Stimulated activated CD8-positive, alpha-beta memory T cell treated with anti-CD3 and anti-CD28 coated beads, Interleukin-4, amount 100 ng/mL, for 1 hour (primary cell): ENCODE measurements at places on chromosomes 11 and 22.

DNA sequence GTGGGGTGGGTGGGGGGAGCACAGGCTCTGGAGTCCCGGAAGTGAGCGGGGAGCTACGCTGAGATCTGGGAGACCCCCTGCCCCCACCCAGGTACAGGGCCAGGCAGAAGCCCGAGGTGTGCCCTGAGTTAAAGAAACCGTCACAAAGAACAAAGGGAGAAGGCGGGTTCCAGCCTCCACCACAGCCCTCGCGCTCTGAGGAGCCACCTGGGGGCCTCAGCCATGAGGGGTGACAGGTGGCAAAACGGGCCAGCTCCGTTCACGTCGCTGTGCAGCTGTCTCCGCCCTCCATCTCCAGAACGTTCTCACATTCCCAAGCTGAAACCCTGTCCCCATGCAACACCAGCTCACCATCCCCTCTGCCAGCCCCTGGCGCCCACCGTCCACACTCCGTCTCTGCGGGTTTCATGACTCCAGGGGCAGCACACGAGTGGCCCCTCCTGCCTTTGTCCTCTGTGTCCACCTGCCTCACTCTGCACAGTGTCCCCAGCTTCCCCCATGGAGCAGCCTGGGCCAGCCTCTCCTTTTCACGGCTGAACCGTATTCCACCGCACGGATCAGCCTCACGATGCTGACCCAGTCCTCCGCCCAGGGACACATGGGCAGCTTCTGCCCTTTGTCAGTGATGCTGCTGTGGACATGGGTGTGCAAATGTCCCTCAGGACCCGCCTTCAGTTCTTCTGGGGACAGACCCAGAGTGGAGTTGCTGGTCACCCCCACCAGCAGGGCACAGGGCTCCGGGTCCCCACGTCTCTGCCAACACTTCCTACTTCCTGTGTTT lies 1.7 kb upstream of the MUC5B start:
- no peak for DNase-seq

GRCh38 chr22:46364341-46365165 lies 29.0 kb downstream of the TRMU start:
- DNase-seq, result no peak

DNA sequence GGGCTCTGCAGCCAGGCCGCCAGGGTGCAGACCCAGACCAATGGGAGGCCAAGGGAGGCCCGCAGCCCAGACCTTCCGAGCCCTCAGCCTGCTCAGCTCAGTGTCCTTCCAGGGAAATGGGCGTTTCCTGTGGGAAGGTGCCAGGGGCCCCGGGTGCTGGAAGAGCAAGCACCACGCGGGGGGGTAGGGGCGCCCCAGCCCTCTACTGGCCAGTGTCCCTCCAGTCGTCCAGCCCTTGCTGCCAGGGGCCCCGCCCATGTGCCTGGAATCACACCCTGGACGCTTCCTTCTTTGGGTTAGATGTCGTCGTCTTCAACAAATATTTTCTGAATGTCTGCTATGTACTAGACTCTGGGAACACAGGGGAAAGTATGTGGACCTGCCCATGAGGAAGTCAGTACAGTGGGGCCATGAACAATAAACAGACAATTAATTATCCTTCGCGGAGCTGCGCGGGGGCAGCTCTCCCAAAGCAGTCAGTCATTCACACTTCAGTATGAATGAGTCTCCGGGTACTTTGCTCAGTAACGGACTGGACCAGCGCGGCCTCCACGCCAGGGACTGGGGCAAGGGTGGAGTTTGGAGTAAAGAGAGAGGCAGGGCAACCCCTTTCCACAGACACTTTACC lies 60.2 kb downstream of the CDKN1C start:
- no peak for DNase-seq

DNA sequence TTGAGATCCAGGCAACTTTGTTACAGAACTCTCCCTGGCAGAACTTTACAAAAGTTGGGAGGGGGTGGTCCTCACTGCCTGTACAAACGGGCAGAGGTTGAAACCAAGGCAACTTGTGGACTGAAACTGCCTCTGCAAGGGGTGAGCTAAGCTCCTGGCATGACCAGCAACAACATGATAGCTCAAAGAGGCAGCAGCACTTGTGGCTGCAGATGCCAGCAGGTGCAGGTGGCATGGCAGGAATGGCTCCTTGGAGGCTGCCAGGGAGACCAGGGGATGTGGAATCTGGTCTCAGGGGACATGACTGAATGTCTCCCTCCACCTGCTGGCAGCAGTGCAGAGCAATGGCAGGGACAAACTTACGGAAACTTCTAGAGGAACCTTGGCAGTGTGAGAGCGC lies 38.8 kb upstream of the PHF21A start:
- no peak for DNase-seq

DNA sequence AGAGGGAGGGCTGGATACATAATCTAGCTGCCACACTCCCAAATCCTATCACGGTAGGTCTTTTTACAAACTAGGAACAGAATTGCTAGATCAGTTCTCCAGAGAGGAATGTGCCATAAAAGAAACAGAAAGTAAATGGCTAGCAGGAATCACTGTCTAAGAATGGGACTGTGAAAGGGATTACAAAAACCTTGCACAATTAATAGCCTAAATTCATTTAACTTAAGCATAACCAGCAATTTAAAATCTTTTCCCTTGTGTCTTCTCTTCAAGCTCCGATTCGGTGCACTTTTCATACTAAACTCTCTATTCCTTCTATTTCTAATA lies 35.2 kb downstream of the APOL5 start:
- DNase-seq, result no peak

GRCh38 chr11:74992852-74993251 lies 4.1 kb downstream of the NEU3 start:
- no peak for DNase-seq

DNA sequence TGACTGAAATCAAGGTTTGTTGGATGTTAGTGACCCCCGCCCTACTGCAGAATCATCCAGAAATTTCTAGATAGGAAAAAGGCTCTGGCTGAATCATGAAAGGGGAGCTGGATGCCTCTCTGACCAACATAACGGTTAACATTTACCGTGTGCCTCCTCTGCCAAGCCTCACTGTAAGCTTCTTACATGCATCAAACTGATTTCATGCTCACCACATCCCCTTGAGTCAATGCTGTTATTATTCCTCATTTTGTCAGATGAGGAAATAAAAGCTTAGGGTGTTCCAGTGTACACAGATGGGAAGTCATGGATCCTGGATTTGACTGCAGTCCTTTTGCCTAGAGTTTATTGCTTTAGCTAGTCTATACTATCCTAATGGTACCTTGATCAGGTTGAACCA lies 5.9 kb upstream of the HMOX1 start:
- no peak for DNase-seq

DNA sequence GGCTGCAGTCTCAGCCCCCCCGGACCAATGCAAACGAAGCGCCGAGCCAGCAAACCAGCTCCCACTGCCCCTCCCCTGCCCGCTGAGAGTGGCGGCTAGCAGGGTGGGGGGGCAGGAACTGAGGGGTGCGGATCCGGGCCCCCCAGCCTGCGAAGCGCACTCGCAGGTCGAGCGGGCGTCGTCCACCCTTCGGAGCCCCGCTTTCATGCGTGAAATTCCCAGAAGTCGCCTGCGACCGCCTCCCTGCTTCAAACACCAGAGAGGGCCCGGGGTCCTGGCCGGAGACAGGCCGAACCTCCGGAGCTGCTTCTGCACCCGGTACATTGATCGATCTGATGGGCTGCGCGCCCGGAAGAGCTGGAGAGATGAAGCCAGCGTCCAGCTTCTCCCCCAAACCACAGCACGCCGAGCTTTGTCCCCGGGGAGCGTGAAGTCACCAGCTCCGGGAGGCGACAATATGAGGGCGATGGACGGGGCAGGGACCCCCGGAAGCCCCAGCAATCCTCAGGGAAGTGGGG lies 646 bp upstream of the PATZ1 start:
- no peak for DNase-seq

DNA sequence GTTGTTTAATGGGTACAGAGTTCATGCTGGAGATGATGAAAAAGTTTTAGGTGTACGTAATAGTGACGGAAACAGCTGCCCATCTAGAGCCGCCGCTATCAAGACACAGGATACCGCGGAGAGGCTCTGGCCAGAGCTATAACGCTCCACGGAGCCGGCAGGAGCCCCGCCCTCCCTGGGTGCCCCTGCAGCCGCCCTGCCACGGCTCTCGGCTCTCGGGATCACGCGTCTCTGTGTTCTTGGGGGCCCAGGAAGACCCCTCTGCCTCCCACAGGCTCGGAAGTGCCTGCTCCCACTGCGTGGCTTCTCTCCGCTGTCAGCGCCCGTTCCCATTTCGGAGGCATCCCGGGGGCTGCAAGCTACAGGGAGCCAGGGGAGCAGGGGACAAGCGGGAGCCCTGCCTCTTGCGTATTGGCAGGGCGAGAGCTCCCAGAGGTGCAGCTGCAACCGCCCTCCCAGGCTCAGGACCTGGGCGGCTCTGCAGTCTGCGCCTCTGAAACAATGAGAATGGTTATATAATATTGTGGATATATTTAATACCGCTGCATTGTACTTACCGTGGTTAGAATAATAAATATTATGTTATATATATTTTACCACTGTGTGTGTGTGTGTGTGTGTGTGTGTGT lies 13.7 kb downstream of the GLYATL2 start:
- no peak for DNase-seq

DNA sequence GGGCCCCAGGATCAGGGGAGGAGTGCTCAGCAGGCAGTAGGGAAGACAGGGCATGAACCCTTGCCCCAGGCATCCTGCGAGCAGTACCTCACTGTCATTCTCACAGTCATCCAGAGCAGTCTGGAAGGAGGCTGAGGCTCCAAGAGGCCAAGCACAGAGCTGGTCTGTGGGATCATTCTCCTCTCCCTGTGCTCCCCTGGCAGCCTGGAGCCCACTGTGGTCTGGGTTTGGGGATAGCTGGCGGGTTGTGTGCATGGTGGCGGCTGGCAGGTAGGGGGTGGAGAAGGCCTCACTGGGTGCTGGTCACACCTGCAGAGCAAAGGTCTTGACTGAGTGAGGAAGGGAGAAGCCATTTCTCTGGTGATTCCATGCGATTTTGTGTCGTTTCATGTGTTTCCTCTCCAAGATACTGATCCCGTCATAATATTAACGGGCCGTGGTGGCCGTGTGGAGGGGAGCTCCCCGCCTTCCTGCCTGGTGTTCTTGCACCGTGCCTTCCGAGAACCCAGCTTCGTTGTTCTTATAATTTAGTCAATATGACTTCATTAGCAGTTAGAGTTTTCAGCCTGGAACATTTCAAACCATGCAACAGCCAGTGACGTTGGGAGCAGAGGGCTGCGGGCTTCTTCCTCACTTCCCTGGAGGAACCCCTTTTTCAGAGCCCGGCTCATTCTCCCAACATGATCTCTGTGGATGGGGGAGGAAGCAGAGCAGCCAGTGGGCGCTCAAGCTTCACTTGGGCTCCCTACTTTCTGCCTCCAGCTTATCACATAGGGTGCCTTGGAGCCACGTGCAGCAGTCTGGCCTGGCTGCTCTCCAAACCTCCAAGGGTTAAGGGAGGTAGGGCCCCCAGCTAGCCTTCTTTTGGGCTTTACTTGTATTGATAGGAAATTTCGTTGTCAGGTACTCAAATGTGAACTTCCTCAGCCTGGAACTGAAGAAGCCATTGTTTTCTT lies 20.8 kb upstream of the ADORA2A start:
- DNase-seq, result no peak

DNA sequence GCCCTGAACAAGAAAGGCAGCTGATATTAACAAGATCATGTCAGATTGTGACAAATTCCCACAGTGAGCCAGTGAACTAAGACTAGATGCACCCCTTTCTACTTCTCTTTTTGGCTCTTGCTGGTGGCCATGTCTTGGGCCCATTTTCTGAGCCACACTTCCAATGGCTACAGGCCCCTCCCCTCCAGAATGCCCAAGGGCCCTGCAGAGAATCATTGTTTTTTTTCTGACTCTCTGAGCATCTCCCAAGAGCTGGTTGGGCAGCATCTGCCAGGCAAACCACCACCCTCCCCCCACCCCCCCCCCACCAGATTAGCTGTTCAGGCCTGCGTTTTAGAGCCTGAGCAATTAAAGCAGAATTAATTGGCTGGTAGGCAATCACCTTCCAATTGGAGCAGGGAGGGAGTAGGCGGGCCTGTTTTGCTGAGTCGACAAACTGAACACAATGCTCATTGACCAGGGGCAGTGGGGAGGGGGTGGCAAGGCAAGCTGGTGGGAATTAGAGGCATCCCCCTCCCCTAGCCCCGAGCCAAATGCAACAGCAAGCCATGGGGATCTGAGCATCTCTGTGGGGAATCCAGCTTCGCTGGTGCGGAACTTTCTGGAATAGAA lies 541.4 kb downstream of the MN1 start:
- DNase-seq, result no peak

GRCh38 chr11:13334034-13334786 lies 56.6 kb downstream of the BMAL1 start:
- DNase-seq, result no peak

DNA sequence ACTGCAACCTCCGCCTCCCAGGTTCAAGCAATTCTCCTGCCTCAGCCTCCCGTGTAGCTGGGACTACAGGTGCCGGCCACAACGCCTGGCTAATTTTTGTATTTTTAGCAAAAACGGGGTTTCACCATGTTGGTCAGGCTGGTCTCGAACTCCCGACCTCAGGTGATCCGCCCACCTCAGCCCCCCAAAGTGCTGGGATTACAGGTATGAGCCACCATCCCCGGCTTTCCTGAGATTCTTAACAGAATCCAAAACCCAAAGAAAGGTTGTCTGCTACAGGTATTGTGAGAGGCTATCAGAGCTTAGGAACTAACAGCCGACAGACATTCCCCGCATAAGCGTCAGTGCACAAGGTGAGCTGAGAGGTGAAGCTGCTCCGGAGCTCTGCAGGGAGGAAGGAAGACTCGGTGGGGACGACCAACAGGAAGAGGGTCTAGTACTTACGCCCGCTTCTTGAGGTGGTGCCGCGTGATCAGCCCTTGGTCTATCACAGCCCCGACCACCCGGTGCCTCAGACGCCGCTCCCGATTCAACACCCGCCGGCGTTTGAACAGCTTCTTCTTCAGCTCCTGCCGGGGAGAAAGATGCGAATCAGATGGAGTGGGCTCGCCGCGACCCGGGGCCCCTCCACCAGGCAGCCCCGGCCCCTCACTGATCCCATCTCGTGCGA lies 470 bp downstream of the C11orf98 start:
- DNase-seq, result no peak

GRCh38 chr11:66981976-66982578 lies 7.0 kb downstream of the C11orf86 start:
- no peak for DNase-seq

DNA sequence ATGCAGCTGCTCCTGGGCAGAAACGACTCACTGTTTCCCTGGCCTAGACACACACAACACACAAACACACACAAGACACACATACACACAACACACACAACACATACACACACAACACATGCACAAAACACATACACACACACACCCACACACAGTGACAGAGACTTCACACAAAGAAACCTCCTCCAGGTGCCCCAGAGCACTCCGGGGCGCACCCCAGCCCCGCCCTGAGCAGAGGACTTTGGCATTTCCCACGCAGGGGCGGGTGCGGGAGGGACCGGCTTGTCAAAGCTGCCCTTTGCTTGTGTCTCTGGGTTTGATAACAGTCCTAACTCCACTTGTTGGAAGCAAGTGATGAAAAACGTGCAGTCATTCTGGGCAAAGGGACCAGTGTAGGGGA lies 6.5 kb downstream of the APOBEC3A start:
- no peak for DNase-seq

DNA sequence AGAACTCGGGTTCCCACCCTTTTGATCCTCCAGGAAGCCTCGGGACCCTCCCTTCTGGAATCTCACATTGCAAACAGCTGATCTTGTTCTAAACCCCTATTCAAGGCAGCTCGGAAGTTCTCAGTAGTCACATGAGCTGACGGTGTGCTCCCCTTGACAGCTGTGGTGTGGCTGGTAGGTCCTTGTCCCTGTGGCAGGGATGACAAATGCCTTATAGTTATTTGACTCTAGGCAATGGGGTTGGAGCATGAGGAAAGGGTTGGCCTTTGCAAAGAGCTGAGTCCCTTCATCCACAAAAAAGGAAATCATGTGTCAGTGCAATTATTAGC lies 23.6 kb downstream of the EIF4G2 start:
- DNase-seq, result no peak

GRCh38 chr11:96388891-96389719 lies 607 bp downstream of the CCDC82 start:
- peak; percentile 42 for DNase-seq
